Astrocyte of the cerebellum (primary cell): ENCODE measurements at places on chromosomes 16 and 17.

DNA sequence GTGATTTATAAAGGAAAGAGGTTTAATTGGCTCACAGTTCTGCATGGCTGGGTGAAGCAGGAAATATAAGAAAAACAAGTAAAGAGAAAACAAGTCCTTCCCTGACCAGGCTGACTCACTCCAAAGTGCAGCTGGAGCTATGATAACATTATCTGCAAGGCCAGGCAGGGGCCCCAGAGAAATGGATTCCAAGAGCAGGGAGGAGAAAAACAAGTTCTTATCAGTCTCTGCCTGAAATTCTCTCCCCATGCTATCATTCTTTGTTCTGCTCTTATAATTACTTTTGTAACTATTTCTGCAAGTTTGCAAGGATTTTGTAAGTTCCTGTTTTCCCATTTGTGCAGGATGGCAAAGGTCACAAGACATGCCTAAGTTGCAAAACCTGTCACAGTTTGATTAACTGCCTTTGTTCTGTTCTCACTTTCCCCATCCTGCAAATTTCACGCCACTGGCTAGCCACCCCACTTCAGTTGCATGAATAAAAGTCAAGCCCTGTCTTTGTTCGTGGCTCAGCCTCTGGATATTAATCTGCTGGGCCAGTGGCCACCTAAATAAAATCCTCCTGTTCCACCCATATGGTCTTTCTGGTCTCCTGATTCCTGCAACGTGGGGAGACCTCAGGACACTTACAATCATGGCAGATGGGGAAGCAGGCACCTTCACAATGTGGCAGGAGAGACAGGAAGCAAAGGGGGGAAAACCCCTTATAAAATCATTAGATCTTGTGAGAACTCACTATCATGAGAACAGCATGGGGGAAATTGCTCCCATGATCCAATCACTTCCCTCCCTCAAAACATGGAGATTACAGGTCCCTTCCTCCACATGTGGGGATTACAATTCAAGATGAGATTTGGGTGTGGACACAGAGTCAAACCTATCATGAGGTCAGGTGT is 13.1 kb downstream of the ABCA9 start:
- peak; percentile 34 for DNase-seq

DNA sequence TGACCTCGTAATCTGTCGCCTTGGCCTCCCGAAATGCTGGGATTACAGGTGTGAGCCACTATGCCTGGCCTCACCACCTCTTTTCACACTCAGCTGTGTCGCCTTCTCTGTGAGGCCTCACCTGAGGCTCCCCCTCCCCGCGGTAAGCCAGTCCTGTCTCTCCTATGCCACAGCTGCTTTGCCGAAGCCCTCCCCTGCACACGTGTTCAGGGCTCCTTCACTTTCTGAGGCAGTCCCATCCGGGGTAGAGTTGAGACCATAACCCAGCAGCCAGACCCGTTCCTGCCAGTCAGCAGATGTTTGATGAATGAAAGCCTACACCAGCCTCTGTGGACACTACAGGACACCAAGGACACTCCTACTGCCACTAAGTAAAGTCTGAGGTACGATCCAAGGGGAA is 10.6 kb downstream of the USP7 start:
- no peak for DNase-seq

DNA sequence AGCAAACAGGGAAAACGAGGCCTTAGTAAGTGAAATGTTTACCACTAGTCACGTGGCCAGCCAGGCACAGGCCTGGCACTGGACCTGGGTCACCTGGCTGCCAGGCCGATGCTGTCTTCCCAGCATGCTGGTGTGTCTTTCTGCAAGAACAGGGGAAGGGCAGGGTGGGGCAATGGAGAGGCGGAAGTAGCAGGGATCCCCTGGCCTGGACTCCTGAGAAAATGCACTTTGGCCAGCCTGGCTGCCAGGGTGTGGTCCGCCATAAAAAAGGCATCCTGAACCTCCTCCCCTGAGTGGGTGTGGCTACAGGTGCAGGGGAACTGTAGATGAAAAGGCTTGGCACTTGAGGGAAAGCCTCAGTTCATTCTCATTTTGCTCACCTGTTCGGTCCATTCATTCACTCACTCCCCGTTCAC is 1.0 kb upstream of the ANKRD40CL start:
- no peak for DNase-seq

- no peak for DNase-seq
Observed at GRCh38 chr17:66287911-66288310, 14.5 kb upstream of the PRKCA start.

DNA sequence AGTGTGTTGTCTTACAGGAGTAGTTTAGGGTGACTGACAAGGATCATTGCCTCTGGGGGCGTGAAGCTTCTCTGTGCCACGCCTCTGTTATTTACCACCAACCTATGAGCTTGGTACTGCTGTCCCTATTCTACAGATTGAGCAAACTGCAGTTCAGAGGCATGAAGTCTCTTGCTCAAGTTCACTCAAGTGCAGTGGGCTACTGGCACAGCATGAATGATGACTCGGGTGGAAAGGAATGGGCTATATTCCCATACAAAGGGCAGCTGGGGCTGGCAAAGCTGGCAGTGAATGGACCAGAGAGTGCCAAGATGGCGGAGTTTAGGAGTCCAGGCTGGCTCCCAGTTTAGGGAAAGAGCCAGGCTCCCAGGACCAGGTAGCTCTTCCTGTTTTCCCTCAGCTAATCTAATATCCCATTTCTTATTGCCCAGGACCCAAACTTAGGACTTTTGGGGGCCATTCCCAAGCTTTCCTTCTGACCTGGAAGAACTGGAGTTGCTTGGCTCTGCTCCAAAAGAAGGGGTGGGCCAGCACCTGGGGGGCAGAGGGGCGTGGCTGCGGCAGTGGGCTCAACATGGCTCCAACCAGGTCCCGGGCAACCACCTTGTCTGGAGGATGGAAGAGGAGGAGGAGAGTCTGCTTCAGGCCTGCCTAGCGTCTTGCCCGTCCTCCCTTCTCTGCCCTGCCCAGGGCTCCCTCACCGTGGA is 12.9 kb downstream of the PLK1 start:
- DNase-seq = no peak

DNA sequence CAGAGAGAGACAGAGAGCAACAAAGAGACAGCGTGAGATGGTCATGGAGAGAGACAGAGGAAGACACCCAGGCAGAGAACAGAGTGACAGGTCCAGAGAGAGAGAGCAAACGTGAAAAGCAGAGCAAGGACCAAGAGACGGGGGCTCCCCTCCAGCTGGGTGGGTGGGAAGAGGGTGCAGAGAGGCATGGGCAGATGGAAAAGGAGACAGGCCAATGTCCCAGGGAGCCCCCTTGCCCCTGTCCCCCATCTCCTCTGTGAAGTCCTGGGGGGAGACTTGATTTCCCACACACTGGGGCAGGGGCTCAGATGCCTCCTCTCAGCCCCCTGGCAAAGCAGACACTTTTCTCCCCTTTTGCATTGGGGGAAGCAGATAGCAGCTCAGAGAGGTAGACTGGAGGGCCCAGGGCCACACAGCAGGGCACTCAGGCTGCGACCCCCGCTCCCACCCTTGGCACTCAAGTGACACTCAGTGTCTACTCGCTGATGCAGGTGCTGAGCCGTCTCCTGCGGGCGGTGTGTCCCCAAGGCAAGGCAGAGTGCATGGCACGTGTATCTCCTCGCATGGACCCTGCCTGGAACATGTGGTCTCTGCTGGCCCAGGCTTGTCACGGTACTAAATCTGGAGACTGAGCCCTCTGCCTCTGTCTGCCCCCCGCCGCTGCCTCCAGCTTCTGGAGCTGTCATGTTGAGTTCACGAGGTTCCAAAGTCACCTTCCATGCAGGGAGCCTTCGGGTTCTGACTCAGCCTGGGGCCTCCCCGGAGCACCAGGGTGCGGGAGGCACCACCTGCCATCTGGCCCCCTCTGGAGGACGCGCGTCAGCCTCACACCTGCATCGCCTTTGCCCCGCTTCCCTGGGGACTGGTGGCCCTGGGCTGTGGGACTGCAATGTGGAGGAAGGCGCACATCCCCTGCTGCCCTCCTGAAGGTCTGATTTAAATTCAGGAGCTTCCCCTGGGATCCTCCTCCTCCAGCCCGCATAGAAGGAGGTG is 215.9 kb upstream of the GSE1 start:
- DNase-seq = no peak

DNA sequence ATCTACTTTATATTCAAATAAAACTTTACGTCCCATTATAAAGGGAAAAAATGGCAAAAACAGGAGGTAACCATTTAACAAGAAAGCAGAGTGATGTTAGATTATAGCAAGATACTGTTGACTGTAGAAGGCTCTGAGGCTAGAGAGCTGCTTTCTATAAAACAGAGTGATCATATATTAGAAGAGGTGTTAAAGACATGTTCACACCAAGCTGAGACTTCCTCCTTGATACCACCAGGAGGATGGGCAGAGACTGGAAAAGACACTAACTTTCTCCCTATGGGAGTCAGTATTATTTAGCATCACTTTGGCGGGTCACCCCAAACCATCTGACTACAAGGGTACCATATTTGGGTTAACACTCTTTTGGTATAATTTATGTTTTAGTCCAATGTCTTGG is 687 bp upstream of the CIITA start:
- DNase-seq = no peak

- no peak for DNase-seq
Observed at GRCh38 chr16:70258946-70259345, 7.2 kb upstream of the EXOSC6 start.

DNA sequence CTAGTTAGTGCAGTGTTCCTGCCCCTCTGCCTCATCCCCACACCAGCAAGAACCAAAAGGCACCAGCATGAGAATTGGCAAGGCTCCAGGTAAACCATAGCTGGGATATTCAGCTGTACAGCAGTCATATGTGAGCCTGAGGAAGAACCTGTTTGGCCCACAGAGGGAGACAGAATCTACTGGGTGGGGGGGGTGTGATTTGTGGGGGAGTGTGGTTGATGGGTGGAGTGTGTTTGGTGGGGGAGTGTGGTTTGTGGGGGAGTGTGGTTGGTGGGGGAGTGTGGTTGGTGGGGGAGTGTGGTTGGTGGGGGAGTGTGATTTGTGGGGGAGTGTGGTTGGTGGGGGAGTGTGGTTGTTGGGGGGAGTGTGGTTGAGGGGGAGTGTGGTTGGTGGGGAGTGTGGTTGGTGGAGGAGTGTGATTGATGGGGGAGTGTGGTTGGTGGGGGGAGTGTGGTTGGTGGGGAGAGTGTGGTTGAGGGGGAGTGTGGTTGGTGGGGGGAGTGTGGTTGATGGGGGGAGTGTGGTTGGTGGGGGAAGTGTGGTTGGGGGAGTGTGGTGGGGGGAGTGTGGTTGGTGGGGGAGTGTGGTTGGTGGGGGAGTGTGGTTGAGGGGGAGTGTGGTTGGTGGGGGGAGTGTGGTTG is 19.5 kb downstream of the MINK1 start:
- peak; percentile 23 for DNase-seq

DNA sequence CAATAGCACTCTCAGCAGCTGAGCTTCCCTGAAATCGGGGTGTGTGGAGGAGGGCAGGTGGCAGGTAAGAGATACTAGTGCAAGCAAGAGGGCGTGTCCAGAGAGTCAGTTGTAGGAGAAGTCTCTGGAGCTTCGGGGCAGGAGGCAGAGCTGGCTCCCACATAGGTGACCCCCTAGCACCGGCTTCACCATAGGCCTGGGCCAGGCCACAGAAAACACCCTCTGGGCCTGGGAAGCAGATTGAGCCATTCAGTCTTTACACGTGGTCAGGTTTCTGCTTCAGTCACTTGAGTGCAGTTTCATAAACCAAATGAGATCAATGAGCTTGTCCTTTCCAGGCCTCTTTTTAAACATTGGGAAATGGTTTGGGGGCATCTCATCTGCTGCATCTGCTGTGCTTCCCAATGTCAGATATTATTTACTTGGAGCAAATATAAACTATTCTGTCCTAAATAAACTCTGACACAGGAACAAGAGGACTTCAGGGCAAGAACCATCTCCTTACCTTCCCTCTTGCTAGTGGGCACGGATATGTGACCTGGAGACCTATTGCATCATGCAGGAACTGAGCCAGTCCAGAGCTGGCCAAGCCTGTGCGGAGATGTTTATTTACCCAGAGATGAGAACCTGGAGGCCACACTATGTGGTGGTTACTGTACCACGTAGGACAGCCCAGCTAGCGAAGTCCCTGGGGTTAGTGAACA is 16.1 kb downstream of the CCR7 start:
- DNase-seq = peak; percentile 64

DNA sequence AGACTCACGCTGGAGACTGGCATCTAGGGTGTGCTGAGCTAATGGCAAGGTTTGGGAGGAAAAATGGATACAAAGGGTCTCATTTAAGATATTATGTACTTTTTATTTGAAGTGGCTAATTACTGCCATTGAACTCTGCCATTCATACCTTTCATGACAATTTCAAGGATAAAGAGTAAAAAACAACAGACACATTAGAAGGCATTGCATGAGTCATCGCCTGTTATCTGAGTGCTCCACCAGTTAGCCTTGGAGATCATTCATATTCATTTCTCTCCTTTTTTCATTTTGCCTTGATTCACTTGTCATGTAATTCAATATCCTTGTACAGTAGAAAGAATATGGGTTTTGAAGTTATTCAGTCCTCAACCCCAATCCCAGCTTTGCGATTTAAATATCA is 109.5 kb downstream of the CDH8 start:
- DNase-seq = no peak

GRCh38 chr17:8894673-8895578 is 27.5 kb upstream of the PIK3R6 start:
- DNase-seq = peak; percentile 43

- DNase-seq = no peak
Observed at GRCh38 chr17:49994085-49995054, 654 bp downstream of the DLX3 start.

DNA sequence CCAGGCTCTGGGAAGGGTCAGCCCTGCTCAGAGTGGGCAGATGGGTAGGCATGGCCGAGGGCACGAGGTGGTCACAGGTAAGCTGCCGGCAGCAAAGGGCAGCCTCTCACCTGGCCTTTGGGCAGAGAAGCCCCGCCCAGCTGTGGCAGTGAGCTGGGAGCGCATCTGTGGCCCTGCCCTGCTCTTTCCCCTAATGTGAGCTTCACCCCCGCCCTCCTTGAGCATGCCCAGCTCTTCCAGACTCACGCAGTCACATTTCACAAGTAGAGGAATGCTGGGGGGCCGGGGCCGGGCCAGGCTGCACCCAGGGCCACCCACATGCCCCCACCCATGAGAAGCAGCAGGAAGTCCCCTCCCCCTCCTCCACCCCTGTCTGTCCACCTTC is 40.7 kb upstream of the SLC38A10 start:
- DNase-seq = no peak

GRCh38 chr17:3712811-3713463 is 10.8 kb upstream of the HASPIN start:
- no peak for DNase-seq

DNA sequence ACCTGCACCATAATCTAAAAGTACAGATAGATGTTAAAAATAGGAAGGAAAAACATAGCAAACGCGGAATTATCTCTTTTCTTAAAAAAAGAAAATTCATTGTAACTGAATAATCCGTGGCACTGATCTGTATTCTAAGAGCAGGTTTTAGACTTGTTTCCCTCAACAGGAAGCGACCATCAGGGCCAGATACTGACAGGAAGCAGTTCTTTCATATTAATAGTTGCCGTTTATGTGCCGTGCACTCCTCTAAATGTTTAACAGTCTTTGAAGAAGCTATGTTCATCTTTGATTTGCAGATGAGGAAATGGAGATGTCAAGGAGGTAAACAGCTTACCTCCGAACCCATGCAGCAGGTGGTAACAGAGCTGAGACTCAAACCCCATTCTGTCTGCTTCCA is 23.6 kb downstream of the DYNLRB2 start:
- no peak for DNase-seq
